ENCODE measurements at places on chromosomes 12 and 14.
A peak's percentile ranks its signal among the peaks of the same experiment; 100 is the strongest.

DNA sequence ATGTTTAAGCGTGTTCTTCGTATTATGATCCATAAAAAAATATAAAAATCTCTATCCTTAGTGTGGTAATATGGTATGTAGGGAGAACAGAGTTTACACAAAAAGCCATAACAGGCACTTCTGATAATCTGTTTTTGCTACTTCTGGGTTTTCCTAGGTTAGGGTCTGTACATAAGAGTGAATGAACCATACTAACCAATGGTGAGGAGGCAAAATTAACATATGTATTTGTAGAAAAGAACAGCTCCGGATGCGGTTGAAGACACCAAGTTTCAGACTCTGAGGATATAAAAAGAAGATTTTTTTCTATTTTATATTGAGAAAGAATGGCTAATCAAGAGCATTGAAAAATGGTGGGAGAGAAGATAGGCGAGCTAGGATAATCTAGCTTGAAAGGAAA, 40.2 kb upstream of the PPP1R12A start:
- DNase-seq = no peak

- no peak for DNase-seq
Observed at GRCh38 chr12:109925185-109925840, 25.2 kb downstream of the TCHP start.

- DNase-seq = no peak
Observed at GRCh38 chr12:68821357-68822188, 13.6 kb downstream of the MDM2 start.

DNA sequence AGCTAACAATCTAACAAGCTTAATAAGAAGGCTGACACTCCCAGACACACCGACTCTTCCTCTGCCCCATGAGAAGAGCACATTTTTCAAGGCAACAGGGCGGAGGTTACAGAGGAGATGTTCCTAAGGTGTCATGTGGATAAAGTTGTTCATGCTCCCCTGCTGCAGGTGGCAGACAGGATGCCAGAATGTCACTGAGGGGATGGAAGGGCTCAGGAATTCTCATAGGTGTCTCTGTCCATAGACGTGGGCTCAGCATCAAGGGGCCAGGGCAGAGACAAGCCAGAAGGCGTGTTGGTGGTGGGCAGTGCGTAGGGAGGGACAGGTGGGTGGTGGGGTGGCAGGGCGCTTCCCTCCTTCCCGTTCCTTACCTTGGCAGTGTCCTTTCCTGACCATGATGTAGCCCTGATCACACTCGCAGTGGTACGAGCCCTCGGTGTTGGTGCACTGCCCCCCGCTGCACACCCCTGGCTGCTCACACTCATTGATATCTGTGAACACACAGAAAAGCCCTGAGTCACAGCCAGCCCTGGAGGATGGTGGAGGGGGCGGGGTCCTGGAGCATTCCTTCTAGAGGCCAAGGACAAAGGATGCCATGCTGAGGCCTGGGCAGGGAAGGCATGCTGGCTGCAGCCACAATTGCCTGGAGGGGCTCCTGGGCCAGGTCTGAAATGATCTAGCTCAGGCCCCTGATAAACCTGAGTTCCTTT, 23.0 kb downstream of the ISCA2 start:
- no peak for DNase-seq

DNA sequence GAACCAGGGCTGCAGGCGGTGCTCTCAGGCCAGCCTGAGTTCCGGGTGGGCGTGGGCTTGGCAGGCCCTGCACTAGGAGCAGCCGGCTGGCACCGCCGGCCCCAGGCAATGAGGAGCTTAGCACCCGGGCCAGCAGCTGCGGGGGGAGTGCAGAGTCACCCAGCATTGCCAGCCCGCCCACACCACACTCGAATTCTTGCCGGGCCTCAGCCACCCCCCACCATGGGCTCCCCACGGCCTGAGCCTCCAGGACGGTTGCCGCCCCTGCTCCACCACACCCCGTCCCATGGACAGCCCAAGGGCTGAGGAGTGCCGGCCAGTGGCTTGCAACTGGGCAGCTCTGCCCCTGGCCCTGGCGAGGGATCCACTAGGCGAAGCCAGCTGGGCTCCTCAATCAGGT, 453.4 kb downstream of the TMTC2 start:
- DNase-seq = no peak

DNA sequence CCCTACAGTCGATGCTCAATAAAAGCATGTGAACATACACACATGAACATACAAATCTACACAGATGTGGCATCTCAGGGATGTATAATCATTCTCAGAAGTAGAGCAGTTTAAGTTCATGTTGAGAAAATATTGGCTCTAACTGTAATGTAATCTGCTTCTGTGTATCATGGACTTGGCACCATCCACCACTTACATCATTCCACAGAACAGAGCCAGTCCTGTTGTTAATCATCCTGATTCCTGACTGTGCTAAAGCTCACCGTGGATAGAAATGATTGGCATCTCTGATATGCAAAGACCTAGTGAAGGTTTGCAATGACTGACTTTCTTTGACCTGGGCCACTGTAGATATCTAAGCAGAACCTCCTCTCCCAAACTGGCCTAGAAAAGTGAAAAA, 1141.3 kb downstream of the BCL11B start:
- no peak for DNase-seq

GRCh38 chr14:98114946-98115345, 1157.1 kb downstream of the BCL11B start:
- DNase-seq = no peak

GRCh38 chr14:97995038-97995437, 1197.9 kb downstream of the VRK1 start:
- no peak for DNase-seq

- DNase-seq = peak; percentile 9
Observed at GRCh38 chr14:77375973-77376770, 722 bp downstream of the TMED8 start.

DNA sequence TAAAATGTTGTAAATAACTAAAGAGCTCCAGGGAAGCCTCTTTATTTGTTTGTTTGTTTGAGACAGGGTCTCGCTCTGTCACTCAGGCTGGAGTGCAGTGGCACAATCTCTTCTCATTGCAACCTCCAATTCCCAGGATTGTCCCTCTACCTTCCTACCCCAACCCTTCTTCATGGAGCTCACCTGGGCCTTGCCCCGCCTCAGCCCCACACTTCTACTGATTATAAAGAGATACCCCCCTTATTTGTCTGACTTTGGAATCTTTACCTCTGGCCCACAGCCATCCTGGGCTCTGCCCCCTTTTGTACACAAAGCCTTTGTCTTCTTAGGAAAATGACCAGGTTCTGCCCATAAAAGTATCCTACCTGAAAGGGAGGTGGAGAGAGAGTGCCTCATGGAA, 9.1 kb upstream of the BLTP3B start:
- DNase-seq = no peak

DNA sequence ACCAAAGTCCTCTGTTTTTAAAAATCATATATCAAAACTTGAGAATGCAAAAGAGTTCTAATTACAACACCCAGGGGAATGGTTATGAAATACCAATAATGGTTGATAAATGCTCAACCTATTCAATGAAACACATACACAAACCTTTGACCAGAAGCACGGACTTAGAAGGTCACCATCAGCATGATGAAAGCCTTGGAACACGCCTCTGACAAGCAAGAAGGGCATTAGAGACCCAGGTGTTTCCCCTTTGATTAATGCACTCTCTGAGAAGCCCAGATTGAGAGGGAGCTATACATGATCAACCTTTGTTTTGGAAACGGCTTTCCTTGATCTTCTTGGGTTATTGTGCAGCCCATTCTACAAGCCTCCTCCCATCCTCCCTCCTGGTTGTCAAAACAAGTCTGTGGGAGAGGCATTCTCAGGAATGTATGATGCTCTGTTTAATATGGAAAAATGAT, 69.0 kb downstream of the ZFP36L1 start:
- no peak for DNase-seq

GRCh38 chr12:122888232-122888752, 7.6 kb downstream of the VPS37B start:
- no peak for DNase-seq

Measured in neural crest cell (in vitro differentiated cells).